ENCODE measurements at places on chromosomes 7 and 10.
A peak's percentile ranks its signal among the peaks of the same experiment; 100 is the strongest.

- peak; percentile 86 for DNase-seq
Measured at GRCh38 chr10:91700788-91701444, 68.0 kb upstream of the PPP1R3C start.

GRCh38 chr10:48442090-48442808 is 135.8 kb downstream of the MAPK8 start:
- DNase-seq, result no peak

GRCh38 chr7:142389544-142389943 is 131.7 kb upstream of the PRSS58 start:
- no peak for DNase-seq

- peak; percentile 90 for DNase-seq
Measured at GRCh38 chr10:43407576-43408330, 1.2 kb downstream of the HNRNPF start.

DNA sequence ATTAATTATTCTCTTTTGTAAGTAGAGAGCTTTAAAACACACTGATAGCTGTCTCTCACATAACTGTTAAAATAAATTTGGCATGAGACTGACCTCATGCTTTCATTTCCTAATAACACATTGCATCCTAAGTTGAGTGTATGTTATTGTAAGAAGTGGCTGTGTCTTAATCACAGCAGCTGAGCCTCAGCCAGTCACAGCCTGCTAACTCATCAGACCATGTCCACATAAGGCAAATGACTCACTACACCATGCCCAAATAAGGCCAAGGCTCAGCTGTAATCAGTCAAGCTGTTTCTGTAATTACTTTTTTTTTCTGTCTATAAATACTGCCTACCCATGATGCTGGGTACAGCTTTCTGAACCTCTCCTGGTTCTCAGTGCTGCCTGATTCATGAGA is 860.9 kb downstream of the XPNPEP1 start:
- DNase-seq, result peak; percentile 67

DNA sequence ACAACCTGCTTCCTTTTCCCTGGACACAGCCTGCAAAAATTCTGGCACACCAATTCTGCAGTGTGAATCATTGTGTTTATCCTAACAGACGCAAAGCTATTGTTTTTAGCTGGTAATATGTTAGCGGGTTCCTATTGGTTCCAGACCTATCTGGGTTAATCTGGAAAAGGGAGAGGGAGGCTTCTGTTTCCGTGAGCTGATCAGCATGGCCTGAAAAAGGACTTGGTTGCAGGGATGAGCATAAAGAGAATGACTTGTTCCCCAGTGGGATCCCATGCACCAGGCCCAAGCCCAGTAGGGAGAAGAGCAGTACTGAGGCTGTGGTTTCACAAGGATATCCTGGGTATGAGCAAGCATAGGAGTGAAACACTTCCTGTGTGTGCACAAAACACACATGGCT is 78.4 kb downstream of the PDE1C start:
- DNase-seq, result peak; percentile 20

DNA sequence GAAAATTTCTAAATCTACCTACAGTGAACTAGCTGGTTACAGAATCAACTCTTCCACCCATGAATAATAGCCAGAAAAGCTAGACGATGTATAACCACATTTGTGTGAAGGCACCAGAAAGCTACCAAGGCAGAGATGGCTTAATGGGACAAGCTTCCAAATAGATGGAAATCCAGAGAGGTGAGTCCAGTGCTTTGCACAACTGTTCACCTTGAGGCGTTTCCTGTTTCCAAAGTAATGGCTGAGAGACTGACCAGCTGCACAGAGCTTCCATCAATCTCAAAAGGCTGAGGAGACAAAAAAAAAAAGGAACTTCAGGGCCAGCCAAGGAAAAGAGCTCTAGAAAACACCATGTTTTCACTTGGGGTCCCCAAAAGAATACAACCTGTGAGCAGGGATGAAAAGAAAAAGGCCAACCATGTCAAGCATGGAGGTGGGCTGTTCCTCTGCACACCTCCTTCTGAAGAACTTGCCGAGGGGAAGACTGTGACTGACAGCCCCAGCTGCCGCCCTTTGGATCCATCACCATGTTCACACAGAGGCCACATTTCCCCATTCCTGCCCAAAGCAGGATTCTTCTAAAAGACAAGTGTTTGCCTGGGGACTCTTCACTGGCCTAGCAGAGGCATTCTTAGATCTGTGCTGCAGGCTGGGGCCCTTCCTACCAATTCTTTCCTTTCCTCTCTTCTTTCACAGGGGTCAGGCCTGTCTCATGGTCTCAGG is 72.9 kb downstream of the ARHGAP21 start:
- DNase-seq, result no peak

GRCh38 chr7:38630720-38631673 is at the start of gene AMPH:
AMPH (minus strand) TSS chr7:38631373; CDS start chr7:38631351, 22 bp downstream.
- DNase-seq, result peak; percentile 40

- no peak for DNase-seq
Measured at GRCh38 chr7:68858497-68858896, 739.8 kb upstream of the AUTS2 start.

GRCh38 chr7:100577103-100577502 is 3.4 kb upstream of the SAP25 start:
- no peak for DNase-seq

GRCh38 chr7:1323178-1324027 is 90.7 kb downstream of the UNCX start:
- no peak for DNase-seq

GRCh38 chr10:69043931-69044531 is 43.9 kb upstream of the SRGN start:
- DNase-seq, result no peak

DNA sequence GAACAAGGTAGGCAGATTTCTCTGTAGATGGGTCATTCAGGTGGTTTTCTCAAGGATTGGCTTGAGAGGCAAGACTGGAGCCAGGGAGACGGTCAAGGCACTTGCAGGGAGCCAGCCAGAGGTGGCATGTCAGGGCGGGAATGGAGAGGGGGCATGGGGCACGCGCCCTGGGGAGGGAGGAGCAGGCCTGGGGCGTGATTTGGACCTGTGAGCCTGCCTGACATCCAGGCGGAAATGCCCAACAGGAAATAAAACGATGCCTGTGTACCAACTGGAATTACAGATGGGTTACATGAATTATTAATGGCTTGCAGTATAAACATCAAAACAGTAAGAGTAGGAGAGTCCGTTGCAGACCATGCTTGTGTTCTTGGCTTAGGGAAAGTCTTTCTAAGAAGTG is 8.6 kb upstream of the SUN1 start:
- no peak for DNase-seq

DNA sequence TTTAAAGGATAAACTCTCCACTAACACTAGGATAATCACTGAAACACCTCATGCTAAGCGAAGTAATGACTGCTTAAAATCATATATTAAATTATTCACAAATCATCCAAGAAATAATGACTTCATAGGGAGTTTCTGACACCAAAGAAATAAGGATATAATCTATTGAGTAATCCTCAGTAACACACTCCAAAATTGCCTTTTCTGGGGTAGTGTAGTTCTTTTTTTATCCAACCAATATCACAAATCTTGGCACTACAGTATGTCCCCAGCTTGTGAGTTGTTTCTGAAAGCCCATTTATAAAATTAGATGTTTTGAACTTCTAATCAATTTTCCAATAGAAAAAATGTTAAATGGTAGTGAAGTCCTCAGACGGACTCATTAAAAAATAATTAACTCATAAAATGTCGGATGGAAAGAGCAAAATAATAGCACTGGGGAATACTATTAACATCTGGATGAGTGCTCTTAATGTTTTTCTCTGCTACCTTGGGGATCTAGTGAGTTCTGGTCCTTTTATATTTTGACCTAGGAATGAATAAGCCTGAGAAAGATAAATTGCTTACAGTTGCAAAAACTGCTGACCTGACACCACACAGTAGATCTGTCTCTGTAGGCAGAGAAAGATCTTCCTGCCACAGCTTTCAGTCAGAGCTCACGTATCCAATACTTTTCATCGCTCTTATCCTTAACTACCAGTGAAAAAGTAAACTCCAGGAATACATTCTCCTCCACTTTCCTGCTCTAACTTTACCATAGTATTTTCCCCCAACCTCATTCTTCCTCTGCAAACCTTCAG is 618.5 kb upstream of the ANKRD30A start:
- DNase-seq, result no peak

- no peak for DNase-seq
Measured at GRCh38 chr7:47406801-47407129, 175.1 kb downstream of the TNS3 start.

DNA sequence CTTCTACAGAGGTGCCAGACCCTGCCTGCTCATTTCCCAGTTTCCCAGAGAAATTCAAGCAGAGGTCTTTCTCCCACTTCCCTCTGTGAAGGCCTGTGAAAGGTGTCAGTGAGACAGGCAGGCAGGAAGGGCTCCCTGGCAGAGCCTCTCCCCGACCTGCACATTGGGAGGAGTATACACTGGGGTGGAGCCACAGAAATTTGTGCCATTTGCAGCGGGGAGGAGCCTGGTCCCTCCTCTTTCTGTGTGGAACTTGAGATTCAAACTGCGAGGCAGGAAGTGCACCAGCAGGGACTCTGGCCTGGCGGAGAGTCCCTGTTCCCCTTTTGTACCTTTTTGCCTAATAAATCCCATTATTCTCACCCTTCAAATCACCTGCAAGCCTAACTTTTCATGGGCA is 54.6 kb upstream of the OPN4 start:
- no peak for DNase-seq

GRCh38 chr10:49663596-49663995 is 15.9 kb upstream of the C10orf53 start:
- DNase-seq, result no peak

- DNase-seq, result peak; percentile 32
Measured at GRCh38 chr10:59362959-59363381, 621 bp upstream of the FAM13C start.

GRCh38 chr7:11650500-11650899 is 181.5 kb downstream of the THSD7A start:
- DNase-seq, result no peak

DNA sequence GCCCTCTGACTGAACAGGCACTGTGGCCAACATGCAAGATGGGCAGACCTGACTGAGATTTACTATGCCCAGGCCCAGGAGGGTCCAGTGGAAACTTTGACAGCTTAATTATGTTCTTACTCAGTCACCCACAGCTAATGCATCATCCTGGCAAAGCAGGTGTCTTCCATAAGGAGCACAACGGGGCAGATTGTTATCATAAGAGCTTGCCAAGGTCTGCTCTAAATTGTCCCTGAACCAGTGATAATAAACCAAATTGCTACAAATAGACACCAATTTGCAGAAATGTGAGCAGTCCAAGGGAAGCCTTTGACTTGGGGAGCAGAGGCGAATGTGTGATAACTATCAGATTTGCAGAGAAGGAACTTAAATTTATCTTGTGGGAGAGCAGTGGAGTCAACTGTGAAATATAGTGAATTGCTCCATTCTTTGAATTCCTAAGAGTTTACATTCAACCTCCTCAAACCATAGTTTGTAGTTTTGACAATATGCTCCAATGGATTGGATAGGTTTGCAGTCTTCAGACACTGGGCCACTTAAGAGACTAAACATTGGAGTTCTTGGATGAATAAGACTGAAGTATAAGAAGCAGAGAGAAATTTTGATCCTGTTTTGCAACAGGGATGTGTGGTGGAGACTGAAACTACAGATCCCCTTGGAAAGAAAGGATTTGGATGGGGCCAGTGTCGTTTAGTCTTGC is 494.7 kb downstream of the CCSER2 start:
- no peak for DNase-seq

GRCh38 chr7:93715234-93715633 is 140.7 kb upstream of the CALCR start:
- peak; percentile 63 for DNase-seq

- no peak for DNase-seq
Measured at GRCh38 chr7:77239471-77239870, 39.9 kb upstream of the FGL2 start.

- DNase-seq, result no peak
Measured at GRCh38 chr10:72261784-72262404, 11.8 kb upstream of the DDIT4 start.

- DNase-seq, result no peak
Measured at GRCh38 chr7:80387634-80388193, 124.2 kb downstream of the GNAT3 start.

- DNase-seq, result peak; percentile 95
Measured at GRCh38 chr7:131164025-131164925, 163.4 kb upstream of the MKLN1 start.

GRCh38 chr10:21953585-21954057 is 49.9 kb downstream of the DNAJC1 start:
- DNase-seq, result peak; percentile 60

DNA sequence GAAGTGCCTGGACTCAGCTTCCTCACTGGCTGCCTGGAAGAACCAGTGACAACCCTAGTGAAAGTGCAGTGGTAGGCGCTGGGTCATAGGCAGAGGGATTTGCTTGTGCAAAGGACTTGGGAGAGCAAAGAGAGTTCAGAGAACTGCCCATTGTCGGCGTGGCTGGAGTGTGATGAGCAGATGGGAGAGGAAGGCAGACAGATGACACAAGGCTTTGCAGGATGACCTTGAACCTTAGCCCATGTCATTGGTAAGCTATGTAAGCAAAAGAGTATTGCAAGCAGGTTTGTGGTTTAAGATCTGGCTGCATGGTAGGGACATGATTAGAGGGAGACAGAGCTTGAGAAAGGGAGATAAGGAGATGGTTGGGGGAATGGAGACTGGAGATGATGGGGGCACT is 35.3 kb upstream of the NOBOX start:
- no peak for DNase-seq

DNA sequence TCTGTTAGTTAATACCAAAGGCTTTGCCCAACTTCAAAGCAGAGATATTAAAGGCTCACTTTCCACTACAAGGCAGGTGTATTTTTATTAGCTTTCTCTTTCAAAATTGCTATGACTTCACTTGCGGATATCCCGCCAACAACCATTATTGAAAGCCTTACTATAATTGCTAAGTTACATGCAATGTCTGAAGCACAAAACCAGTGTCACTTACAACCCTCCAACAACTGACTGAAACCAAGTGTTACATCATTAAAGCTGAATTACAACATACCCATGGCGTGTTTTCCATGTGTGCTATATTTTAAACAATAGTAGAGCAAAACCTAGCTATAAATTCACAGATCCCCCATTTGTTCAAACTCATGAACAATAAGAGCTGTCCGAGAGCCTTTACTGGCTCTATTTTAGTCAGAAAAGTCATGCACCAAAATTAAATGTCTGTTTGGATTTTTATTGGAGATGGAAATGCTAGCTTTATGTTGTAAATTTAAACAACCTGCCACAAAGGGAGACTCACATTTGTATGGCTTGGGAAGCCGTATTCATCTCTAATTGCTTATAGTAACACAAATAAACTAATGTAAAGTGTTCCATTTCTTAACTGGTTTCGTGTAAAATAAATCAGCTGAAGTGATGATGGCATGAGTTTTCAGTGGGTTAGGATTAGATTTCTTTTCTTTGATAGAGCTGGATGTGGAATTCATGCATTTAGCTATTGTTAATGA is 227.1 kb downstream of the AGMO start:
- peak; percentile 4 for DNase-seq

Measured in fibroblast of mammary gland (primary cell).